ENCODE measurements at places on chromosomes 1 and 21. TPM values are rescaled to one million over a fixed set of nuclear protein-coding genes. Genes with fewer than 3 reads are reported as not detected.

RBM11 gene
- not detected for total RNA-seq

DNA sequence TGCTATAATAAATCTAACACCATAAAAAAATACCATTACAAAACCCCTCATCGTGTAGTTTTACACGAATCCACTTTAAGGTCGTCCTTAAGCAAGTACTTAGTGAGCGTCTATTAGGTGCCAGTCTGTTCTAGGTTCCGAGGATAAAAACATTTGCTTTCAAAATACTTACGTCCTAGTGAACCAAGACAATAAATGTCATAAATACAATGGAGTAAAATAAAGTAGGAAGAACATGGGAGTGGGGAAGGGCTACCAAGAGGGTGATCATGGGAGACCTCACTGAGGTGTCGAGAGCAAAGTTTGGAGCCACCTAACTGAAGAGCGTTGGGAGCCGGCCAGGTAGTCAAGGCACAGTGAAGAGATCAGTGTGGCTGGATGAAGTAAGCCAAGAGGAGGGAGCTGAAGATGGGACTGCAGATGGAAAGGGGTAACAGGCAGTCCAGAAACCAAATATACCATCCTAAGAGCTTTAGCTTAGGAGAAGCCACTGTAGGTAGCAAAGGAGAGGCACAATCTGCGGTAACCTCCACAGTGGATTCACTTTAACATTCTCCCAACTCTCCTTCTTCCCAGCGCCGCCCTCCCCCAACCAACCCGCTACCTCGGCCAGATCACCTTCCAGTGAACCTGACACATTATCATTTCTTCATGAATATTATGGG is 684 bp downstream of the LTN1 start:
- no peak for DNase-seq

IGSF9 gene
- 0.89 TPM for total RNA-seq

GRCh38 chr1:208433086-208433485 is 188.9 kb upstream of the PLXNA2 start:
- peak; percentile 52 for DNase-seq
